ENCODE measurements at places on chromosomes 16 and 17.

- DNase-seq, result peak; percentile 99
Observed at GRCh38 chr16:72664509-72665408, 383.2 kb downstream of the ZFHX3 start.

DNA sequence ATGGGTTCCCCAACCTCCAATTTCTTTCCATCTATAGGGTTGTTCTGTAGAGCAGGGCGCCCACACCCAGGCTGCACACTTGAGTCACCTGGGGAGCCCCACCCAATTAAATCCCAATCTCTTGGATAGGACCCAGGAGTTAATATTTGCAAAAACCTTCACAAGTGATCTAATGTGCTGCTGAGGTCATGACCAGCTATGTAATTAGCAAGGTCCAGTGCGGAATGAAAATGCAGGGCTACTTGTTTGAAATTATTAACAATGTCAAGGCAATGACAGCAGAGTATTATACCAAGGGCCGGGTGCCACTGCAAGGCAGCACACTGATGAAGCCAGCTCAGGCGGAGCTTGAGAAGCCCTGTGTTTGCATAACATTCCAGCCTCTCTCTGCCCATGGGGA, 302.7 kb downstream of the MAF start:
- no peak for DNase-seq

GRCh38 chr17:47726796-47727703, 6.0 kb upstream of the TBX21 start:
- no peak for DNase-seq

DNA sequence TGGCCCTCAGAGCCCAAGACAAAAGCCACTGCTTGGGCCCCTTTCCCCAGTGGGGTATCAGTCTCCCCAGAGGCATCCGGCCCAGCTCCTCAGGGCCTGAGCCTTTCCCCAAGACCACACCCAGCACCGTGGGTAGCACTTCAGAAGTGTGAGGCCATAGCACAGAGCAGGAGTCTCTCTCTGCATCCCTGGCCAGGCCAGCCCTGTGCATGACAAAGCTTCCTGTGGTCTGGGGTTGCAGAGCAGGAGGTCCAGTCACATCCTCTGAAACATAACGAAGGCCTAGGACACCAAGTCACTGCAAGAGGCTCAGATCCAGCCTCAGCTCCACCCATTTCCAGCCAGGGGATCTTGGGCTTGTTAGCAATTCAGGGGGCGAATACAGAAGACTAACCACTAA, 56.8 kb upstream of the ZNF423 start:
- no peak for DNase-seq

- DNase-seq, result no peak
Observed at GRCh38 chr17:8141741-8142140, 10.5 kb downstream of the PER1 start.

DNA sequence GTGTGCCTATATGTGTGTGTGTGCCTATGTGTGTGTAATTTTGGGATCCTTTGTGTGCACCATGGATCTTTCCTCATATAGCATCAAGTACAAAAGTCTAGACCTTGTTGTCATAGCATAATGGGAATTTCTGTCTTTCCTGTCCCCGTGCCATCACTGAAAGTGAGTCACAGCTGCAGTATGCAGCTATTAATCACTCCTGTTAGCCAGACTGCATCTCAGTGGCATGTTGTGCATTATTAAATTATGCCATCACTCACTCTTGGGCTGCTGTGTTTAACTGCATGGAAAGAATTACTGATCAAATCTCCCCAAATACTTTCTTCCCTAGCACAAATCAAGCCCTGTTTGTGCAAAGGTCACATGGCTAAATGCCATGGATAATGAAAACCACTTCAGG, 92.4 kb downstream of the CBLN1 start:
- no peak for DNase-seq

DNA sequence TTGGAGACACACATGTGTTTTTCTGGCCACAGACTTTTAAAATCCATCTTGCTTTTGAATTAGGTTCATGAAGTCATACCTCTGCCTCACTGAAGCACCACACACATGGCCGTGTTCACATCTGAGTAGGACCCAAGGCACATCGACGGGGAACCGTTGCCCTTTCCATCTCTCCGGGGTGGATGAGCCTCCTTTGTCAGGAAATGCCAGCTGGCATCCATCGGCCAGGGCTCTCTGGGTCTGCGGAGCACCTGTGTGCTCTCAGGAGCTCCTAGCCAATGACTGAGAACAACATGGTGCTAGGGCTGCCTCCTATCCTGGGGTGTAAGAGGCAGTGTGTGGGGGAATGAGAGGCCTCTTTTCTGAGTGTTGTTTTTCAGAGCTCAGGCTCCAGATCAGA, 24.5 kb upstream of the NKD1 start:
- DNase-seq, result no peak

- DNase-seq, result no peak
Observed at GRCh38 chr17:3740611-3741073, 16.9 kb downstream of the HASPIN start.

GRCh38 chr17:55763856-55764255, 13.0 kb downstream of the PCTP start:
- DNase-seq, result no peak

DNA sequence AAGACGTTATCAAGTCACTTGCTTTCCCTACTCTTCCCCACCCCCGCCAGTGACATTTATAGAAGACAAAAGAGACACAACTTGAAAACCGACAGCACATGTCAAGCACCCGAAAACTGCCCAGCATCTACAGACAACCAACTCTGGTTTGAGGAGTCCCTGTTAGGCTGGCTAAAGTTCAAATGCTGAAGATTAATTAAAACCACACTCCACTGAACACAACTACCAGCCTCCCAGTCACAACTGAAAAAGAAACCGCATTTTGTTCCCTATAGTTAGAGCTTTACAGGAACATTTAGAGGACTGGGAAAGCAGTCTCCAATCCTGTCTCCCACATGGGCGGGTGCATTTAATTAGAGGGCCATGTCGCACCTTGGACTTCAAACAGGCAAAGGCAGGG, 73.0 kb upstream of the COX10 start:
- no peak for DNase-seq

DNA sequence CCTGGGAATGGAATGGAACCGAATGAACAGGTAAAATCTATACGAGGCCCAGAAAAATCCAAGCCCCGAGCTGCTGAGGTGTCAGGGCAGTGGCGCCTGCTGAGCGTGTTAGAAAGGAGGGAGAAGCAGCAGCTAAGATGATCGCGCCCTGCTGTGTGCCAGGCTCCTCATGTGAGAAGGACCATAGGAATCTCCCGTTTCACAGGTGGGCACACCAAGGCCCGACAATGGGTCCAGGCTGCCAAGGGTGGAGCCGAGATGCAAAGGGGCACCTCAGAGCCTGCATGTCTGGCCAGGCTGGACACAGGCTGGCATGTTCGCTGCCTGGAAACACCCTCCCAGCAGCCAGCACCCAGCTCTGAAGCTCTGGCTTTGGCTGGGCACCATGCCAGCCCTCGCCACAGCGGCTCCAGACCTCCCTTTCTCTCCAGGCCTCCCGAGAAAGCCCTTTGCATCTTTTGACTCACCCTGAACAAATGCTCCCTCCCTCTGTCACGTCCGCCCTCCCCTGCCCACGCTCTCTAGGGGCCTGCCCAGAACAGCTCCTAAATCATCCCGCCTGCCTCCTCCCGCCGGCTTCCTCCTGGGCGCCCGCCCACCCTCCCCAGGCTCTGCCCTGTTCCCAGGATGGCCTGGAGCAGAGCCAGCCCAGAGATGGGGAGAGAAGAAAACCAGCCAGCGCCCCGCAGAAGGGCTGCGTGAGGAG, 217.8 kb upstream of the GSE1 start:
- DNase-seq, result no peak

GRCh38 chr17:69945698-69946185, 129.3 kb upstream of the KCNJ16 start:
- DNase-seq, result peak; percentile 88

DNA sequence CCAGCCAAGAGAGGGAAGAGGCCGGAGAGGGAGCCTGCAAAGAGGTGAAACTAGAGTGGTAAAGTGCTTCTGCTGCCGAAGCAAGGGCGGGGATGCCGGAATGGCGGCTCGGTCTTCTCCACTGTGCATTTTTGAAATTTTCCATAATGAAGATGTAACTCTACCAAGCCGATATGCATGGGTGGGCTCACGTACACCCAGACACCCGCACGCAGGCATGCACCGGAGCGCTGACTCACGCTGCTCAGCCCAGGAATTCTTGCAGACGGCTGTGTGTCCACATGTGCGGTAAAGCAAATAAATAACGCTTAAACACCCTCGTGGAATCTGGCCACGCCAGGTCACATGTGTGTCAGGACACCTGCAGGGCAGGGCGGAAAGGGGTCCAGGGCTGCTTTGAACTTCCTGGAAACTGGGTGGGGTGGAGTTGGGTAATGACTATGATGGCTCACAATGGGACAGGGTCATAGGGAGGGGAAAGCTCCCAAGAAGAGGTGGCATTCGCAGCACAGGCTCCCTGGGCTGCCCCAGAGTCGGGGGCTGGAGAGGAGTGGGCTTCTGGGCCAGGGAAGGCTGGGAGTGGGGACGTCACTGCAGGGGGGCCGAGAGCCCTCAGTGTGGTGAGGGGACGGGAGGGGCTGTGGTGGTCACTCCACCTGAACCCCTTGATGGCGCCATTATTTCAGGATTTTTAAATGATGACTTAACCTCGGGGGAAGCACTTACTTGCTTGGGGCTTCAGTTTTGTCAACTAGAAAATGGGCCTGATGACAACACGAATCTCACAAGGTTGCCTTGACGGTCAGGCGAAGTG, 265.5 kb downstream of the PARN start:
- DNase-seq, result no peak

DNA sequence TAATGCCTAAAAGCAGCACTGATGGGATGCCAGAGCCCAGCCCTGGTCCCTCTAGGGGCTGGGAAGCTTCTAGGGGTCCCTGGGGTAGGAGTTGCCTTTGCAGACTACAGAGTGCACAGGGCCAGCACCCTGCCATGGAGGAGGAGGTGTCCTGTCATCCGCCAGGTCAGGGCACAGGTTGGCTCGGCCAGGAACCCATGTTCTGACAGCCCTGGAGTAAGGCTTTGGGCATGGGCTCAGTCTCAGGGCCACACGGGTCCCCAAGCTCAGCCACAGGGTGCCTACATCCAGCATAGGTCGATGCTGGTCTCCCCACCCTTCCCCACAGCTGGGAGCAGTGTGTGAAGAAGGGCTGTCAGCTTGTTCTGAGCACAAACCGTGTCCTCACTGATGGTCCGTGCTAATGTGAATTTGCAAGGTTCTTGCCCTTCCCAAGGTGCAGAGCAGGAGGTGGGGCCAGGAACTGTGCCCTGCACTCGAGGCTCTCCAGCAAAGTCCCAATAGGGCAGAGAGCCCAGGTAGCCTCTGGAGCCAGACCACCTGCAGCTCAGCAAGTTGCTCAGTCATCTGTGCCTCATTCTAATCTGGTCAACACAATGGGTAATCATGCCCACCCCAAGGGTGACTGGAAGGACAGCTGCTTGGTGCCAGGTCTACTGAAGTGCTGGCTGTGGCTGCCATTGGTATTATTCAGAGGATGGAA, 72.8 kb downstream of the AMFR start:
- no peak for DNase-seq

DNA sequence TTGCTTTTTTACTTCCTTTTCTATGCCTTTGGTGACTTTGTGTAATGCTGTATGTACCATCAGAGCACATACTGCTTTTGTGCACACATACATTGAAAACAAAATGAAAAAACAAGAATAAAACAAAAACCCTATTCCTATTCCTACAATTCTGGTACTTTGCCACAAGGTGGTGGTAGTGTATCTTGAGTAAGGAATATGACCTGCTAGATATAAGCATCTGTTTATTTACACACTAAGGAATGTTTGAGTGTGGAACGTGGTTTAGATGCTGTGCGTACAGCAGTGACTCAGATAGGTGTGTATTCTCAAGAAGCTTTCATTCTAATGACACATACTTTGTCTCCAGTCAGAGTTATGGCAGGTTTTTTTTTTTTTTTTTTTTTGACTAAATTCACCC, 606.2 kb downstream of the WWOX start:
- DNase-seq, result no peak

- DNase-seq, result no peak
Observed at GRCh38 chr17:28057731-28058246, 15.3 kb downstream of the NLK start.

- no peak for DNase-seq
Observed at GRCh38 chr16:89061590-89062380, 31.9 kb upstream of the ACSF3 start.

GRCh38 chr16:78607465-78607864, 508.0 kb downstream of the WWOX start:
- no peak for DNase-seq

DNA sequence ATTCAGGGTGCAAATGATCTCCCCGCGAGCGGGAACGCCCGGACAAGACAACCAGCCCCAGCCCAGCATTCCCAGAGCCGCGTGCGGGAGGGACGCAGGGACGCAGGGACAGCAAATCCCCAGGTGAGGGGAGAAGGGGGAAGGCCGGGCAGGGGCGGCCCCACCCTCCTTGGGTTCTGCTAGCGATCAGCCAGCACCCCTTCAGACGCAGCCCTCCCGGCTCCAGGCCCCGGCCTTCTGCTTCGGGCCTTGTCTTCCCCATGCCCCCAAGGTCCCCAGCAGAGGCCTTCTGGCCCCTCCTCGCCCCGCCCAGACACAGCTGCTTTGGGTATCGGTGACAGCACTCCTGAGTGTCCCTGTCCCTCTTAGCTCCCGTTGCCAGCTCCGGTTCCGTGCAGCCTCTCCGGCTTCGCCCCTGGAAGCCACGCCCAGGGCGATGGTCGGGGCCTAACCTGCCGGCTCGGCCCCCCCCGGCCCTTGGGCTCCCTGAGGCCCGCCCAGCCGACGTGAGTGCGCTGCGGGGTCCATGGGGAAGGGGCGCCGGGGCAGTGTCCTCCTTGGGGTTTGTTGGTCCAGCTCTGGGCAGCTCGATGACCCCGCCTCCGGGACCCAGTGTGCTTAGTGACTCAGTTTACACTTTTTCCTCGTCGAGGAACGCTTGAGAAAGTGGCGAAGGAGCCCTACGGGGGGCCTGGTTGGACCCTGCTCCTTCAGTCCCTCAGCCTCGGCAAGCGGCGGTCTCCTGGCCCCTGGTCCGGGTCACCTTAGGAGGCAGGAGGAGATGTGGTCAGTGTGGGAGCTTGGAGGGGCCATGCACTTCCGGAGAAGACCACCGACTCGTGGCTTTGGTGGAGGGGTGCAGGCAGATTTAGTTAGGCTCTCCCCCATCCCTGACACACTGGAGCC, 50.5 kb upstream of the AMZ2 start:
- DNase-seq, result no peak

DNA sequence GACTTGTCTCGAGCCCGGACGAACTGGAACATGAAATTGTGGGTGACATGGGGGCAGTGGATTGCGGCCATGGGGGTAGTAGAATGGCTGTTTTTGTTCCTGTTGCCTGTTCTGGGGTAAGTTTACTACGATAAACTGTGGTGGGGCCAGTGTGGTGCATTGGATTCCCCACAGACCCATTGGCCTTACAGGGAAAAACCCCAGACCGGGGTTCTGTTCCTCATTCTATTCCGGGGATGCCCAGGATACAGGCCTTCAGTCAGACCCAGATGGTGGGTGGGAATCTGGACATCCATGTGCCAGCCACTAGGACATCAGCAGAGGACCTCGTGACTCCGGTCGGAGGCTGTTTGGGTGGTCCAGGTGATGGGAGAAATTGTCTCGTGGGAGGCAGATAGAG, 88.1 kb downstream of the ABCC1 start:
- no peak for DNase-seq

GRCh38 chr17:63434951-63435571, 11.0 kb downstream of the CYB561 start:
- DNase-seq, result no peak

- no peak for DNase-seq
Observed at GRCh38 chr17:5210614-5211252, 19.1 kb upstream of the ZNF594 start.

- DNase-seq, result no peak
Observed at GRCh38 chr16:79618692-79619050, 18.1 kb upstream of the MAF start.

GRCh38 chr17:29344201-29344856, 45.8 kb upstream of the TAOK1 start:
- no peak for DNase-seq

Data from forelimb muscle (tissue), 1 donor.